ENCODE measurements at places on chromosomes 1 and 21.
A peak's percentile ranks its signal among the peaks of the same experiment; 100 is the strongest.

GRCh38 chr1:89191314-89191713, 7.4 kb downstream of the GBP4 start:
- DNase-seq: no peak

DNA sequence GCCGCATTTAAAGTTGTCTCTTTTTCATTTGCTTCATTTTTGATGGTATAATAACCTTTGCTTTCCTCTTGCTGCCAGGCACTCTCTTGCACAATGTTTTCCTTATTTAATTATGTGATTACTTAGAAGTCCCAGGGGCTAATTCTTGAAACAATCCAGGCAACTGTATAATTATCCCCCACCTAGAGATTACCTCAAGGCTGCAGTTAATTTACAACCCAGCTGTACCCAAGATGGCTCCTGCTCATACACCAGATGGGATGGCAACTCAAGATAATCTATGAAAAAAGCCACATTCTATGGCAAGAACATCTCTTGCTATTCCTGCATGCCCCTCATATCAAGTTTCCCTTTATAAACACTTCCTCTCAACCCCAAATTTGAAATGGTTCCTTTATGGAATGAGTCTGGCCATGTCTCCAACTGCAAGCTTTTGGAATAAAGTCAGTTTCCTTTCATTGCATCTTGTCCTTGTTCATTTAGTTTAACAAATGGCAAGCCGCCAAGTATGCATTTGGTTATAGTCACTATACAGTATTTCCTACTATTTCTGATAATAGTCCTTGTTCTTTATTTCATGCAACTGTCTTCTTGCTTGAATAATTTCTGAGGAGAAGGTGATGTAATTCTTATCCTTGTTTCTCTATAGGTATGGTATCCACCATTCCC, 1042.6 kb downstream of the PLA2G4A start:
- no peak for DNase-seq

GRCh38 chr1:229544587-229544986, 13.9 kb downstream of the ABCB10 start:
- DNase-seq: no peak

DNA sequence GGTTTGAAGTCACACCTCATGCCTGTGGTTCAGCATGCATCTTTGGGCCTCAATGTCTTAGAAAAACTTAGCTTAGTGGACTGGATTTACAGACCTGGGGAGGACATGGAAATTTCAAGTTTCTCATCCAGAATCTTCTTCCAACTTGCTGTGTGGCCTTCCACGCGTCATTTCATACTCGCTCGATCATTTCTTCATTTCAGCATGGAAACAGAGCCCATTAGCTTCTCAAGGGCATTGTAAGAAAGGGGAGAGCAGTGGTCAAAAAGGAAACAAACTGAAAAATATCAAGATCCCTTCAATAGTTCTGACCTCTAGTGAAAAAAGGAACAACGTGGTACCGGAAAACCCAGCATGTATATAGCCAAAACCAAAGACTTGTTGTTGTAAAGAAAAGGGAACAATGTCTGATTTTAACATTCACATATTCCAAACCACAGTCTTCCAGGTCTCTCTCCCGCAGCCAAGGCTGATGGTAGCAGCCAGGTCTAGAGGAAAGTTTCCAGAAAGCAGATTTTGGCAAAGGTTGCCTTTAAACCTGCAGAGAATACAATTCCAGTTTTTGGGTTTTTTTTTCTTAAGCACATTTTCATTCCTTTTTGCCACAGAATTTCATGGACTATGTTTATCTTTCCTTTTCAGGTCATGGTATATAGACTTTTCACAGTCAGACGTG, 97.0 kb upstream of the CDC42BPA start:
- DNase-seq: no peak

- DNase-seq: no peak
These were observed 54.5 kb downstream of the PAPPA2 start for GRCh38 chr1:176517484-176517883.

GRCh38 chr1:38061883-38062328, 15.3 kb upstream of the POU3F1 start:
- DNase-seq: no peak

GRCh38 chr1:215132156-215132555, 49.6 kb downstream of the KCNK2 start:
- no peak for DNase-seq

- no peak for DNase-seq
These were observed 11.7 kb downstream of the SDC3 start for GRCh38 chr1:30896905-30897304.

DNA sequence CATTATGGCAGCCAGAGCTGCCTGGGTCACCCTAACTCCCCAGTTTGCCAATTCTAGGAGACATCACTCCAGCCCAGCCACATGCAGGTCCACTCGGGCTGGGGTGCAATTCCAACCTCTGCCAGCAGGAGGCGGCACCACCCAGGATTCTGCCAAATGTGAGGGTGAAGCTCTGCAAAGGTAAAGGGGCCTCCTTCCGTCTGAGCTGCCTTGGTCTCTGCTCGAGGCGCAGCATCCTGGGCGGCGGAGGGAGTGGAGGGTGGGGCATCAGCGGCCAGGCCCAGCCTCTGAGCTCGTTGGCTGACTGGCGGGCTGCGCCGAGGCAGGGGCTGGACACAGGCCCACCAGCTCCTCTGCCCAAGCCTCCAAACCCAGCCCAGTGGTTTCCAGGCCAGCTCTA, 63.8 kb downstream of the ARHGEF16 start:
- peak; percentile 15 for DNase-seq

DNA sequence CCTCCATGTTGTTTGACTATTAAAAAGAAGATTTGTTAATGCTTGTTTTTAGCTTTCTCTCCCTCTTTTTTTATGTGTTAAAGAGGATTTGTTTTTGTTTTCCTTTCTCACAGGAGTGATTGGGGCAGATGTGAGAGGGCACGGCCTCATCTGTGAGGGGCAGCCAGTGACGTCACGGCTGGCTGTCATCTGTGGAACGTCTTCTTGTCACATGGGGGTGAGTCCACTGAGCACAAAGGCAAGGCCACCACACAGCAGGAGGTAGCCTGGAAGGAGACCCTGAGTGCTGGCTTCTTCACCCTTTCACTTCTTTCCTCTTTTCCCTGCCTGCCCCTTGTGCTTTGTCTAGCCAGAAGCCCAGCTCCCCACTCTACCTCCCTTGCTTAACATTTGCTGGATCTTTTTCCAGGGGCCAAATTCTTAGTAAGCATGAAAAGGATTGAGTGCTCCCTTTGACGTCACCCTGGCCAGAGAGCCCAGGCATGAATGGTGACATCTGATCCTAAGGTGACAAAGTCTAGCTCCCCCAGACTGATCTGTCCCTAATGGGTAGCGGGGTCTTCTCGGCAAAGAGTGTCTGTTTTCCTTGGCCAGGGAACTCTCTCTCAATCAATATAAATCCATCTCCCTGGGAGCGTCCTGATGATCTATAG, 257.2 kb downstream of the FGGY start:
- no peak for DNase-seq

- DNase-seq: no peak
These were observed 104.5 kb upstream of the FMN2 start for GRCh38 chr1:239987103-239987745.
